ENCODE measurements at places on chromosomes 11 and 22.

DNA sequence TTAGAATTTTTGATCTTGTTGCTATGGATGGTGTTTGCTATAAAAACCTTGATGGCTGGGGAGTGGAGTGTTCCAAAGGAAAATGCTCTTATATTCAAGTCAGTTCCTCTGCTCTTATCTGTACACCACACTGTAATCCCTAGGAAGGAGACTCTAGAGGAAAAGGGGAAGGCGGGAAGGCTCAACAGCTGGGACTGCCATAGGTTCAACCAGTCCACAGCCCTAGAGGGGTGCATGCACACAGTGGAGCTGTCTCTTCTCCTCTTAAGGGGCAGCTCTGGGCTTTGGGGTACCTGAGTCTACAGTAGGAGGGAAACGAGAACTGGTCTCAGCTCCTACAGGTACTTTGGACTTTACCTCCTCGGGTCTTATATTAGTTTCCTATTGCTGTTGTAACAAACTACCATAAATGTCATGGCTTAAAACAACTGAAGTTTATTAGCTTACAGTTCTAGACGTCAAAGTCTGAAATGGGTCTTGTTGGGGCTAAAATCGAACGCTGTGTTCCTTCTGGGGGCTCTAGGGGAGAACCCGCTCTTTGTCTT, 77.2 kb upstream of the ZBED5 start:
- DNase-seq: no peak

DNA sequence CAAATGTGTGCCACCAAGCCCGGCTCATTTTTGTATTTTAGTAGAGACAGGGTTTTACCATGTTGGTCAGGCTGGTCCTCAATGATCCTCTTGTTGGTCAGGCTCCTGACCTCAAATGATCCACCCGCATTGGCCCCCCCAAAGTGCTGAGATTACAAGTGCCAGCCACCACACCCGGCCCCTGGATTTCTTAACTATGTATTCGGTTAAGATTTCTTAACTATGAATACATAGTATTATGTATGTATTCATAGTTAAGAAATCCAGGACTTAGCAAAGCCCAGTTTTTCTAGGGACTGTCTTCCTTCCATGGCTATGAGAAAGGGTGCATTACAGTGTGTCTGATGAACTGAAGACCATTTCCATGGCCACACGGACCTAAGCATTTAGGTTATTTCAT, 1.7 kb downstream of the C11orf91 start:
- DNase-seq: no peak

DNA sequence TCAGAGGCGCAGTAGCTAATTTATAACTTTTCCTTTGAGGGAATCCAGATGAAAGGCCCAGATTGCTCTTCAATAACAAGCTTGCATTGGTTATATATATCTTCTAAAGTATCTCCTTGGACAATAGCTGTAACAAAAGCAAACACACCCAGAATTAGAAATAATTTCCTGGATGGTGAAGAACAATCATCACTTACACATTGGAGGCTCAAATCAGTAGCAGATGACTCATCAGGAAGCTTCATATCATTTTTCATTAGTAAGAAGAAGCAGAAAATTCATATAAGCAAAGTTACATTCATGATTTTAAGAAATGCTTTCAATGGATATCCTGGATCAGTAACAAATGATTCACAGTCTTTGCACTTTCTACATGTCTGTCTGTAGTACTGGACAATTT, 173.6 kb upstream of the CCDC90B start:
- peak; percentile 30 for DNase-seq

- DNase-seq: peak; percentile 88
Measured at GRCh38 chr11:61834278-61835048, 6.4 kb downstream of the FADS2 start.

- DNase-seq: no peak
Measured at GRCh38 chr11:66670816-66671215, 6.9 kb downstream of the RBM4B start.

- DNase-seq: no peak
Measured at GRCh38 chr11:108592591-108593213, 866 bp downstream of the EXPH5 start.

DNA sequence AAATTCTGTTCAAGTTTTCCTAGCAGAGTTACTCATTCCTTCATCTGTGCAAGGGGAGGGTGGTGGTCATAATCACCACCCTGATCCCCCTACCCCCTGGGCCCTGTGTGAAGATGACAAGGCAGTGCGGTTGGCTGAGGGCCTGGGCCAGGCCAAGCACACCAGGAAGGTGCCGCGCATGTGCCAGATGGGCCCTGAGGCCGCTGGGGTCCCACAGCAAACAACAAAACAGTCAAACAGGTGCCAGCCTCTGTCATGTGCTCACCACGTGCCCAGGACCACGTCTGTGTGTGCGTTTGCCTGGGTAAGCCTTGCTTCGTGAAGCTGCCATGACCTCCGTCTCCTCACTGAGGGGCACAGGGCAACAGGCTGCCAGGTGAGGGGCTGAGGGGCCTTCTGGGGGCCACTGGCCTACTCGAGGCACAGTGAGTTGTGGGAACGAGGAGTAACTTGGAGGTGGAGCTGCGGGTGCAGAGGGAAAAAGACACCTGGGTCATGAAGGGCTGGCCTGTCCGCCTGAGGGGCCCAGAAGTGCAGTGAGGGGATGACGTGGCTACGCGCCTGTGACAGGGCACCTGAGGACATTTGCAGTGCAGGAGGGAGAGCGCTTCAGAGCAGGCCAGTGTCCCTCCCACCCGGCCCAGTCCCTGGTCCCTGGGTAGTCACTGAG, 25.8 kb downstream of the RSPH14 start:
- no peak for DNase-seq

DNA sequence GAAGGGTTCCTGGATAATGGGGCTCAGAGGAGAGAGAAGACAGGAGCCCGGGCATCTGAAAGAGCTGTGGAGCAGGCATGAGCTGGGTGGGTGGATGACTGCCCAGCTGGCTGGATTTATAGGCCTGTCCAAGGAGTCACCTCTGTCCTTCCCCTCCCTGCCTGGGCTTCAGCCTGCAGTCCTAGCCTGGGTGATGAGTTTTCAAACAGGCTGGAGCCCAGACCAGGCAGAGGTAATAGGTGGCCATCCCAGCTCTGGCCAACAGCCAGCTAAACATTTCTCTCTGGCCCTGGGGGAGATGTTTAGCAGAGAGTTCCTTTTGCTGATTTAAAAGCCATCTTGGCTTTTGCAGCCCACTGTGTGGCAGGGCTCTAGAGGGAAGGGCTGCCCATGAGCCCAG, 5.4 kb downstream of the C11orf96 start:
- DNase-seq: no peak

- no peak for DNase-seq
Measured at GRCh38 chr22:34608540-34609115, 457.3 kb upstream of the ISX start.

GRCh38 chr11:87740968-87741367, 434.3 kb downstream of the RAB38 start:
- no peak for DNase-seq

- DNase-seq: no peak
Measured at GRCh38 chr11:45161252-45162063, 15.0 kb downstream of the PRDM11 start.

DNA sequence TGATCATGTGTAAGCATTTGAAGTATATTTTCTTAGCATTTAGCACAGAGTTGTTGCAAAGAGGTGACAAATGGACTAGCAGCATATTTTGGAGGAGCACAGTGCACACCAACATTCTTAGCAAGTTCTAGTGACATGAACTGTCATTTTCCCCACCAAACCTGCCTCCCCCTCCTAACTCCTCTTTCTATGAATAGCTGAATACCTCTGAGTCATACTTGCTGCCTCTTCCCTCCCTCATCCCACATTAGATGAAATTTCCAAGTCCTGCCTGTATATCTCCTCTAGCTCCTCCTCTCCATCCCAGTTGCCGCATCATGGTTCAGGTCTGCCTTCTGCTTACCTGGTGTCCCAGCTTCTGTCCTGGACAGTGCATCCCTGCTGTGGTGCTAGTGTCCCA, 7.2 kb downstream of the OSBP2 start:
- no peak for DNase-seq

DNA sequence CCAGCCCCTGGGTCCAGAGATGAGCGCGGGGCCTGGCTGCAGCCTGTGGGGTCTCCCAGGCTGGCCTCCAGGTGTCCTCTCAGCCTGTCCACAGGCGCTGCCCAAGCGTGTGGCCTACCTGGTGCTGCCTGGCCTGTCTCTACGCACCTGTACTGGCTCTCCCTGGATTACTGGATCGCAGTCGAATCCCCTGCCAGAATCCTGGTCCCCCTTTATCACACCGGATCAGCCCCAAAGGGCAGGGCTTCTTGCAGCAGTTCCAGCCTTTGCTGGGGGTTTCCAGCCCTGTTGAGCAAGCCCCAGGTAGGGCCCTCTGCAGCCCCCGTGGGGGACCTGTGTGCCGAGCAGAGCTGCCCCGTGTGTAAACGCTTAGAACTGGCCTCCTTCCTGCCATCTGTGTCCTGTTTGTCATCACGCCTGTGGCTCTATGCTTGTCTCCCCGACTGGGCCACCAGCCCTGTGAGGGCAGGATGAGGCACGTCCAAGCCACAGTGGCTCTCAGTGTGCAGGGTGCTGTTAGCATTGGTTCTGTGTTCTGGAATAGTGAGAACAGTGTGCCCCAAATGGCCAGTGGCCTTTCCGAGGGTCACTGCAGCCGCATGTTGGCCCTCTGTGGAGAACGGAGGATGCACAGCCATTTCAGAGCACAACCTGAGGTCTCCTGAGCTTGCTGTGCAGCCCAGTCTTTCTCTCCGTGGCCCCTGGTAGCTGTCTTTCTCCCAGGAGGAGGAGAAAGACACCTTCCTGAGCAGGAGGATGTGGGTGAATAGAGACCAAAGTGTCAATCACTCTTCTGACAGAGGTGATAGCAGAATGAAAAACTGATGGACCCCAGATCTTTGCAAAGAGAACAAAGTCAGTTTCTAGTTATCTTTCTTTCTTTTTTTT, 13.9 kb upstream of the TXNRD2 start:
- DNase-seq: no peak

- no peak for DNase-seq
Measured at GRCh38 chr11:29166306-29166705, 850.5 kb downstream of the KCNA4 start.

GRCh38 chr11:61718621-61719302, 33.7 kb upstream of the MYRF start:
- peak; percentile 62 for DNase-seq

- DNase-seq: no peak
Measured at GRCh38 chr11:70548976-70549375, 150.6 kb downstream of the CTTN start.

- DNase-seq: no peak
Measured at GRCh38 chr11:16899708-16900303, 114.4 kb downstream of the PLEKHA7 start.

DNA sequence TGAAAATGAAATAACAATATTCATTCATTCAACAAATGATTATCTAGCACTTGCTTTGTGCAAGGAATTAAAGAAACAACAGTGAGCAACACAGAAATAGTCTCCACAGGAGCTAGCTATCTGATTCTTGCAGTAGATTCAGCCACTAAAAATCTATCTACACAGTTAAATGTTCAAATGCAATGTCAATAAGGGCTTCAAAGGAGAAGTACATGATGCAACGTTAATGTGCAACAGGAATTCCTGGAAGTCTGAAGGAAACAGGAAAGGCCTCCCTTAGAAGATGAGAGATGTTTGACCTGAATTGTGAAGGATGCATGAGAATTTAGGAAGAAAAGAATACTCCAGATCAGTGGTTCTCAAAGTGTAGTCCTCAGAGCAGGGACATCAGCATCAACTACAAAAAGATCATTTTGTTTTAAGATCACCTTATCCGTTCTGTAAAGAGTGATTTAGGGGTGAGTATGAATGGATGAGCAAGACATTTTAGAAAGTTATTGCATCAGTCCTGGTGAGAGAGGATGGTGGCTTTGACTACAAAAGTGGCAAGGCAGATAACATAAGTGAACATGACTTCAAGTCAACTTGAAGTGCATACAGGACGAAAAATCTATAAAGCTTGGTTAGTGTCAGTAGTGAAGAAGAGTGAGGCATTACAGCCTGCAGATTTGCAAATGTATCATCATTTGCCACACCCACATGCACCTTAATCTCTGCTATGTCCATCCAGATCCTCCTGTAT, 96.0 kb downstream of the ETS1 start:
- DNase-seq: no peak

DNA sequence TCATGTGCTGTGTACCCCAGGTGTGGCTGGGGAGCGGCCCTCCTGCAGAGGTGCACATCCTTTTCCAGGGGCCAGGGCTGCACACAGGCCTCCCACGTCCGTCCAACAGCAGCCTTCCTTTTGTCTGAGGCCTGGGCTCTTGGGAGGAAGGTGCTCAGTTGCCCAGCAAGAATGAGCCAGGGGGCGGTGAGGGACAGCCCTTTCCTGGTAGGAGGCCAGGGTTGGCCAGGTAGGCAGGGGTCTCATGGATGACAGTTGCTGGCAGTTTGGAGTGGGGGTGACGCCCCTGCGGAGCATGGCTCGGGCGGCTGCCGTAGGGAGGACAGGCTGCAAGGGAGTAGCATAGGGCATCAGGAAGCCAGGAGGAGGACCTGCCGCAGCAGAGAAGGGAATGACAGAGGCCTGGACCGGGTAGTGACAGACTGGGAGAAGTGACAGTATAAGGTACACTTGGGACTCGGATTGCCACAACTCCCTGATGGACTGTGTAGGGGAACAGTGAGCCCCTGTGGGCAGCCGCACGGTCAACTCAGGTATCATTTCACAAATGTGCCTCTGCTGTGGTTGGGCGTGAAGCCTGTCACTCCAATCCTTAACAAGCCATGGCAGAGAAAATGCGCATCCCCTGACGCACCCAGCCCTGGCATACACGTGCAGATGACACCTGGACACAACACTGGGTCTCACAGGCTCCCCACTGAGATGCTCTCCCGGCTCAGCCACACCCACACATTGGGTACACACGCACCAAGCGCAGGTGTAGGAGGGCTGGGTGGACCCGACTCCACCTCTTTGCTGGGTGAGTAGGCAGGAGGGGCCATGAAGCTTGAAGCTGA, 79.7 kb downstream of the DGCR2 start:
- DNase-seq: no peak

DNA sequence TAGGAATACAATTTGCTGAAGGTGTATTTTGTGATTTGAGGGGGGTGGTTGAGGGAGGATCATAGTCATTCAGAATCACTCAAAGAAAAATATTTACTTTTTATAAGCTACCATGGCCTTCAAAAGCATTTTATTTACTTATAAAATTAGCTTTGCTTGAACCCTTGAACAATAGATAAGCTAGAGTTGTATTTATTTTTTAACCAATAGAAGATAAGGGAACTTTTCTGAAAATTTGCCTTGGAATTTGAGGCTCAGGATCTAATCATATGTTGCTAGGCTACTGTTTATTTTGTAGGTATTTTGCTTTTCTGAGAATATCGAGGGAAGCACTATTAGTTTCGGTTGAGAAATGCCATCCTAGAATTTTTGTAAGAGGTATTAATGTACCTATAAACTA, 82.1 kb downstream of the EMSY start:
- DNase-seq: no peak

- no peak for DNase-seq
Measured at GRCh38 chr11:91563176-91563575, 661.4 kb upstream of the FAT3 start.

- DNase-seq: no peak
Measured at GRCh38 chr11:63490551-63491239, at the start of gene PLAAT5. TSS of gene PLAAT5 (minus strand) at chr11:63491167. CDS start at chr11:63491034, 133 bp downstream.

DNA sequence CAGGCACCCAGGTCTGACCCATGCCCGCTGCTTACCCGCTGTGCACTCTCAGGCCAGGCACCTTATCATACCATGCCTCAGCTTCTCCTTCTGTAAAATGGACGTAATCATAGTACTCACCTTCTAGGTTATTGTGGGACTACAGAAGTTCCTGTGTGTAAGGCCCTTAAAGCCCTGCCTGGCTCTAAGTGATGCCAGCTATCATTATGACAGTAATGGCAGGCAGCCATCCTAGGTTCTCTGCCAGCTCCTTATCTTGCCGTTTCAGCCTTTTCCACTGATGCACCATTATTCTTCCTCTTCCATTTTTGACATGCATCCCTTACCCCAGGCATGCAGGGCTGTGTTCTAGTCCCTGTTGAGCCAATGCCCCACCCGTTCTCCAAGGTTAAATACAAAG, 57.9 kb downstream of the DBX1 start:
- DNase-seq: no peak

Data from kidney capillary endothelial cell (primary cell).